Transverse colon (tissue), 4 donors: ENCODE measurements at places on chromosomes 4 and X. TPM values are rescaled to one million over a fixed set of nuclear protein-coding genes. Genes with fewer than 3 reads are reported as not detected.

DNA sequence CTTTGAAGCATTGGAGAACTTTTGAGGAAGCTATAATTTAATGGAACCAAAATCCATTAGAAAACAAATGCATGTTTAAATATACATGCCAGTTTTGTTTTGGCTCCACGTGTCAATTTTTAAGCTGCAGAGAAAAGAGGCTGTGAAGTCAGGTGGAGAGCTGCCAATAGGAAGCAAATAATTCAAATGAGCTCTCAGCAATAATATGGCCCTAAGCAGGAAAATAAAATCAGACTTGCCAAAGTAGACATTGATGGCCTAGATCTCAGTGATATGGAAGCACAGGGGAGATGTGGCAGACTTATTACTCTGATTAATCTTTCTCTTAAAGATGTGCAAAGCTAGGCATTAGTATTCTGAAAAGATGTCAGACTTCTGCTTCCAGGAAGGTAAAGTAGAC is 769.8 kb upstream of the NDST4 start:
- no peaks in the 10 kb centered on the region for H3K36me3 ChIP-seq
- H3K27ac ChIP-seq: no peak overlapping the region
- H3K4me3 ChIP-seq: no peak overlapping the region

DNA sequence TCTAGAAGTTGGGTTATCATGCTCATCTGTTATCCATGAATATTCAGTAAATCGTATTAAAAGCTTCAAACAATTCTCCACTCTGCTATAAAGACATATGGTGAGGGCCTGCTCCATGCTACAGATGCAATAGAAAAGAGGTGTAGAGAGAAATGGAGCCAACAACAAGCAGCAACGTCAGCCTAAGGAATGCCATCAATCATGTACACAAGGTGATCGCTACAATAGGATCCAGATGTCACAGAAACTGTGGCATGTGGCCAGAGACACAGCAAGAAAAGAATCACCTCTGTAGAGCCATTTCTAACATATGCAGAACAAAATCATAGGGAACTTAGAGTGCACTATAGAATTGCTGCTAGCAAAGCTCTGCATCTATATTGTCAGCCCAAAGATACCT is 1188.1 kb downstream of the PCDH7 start:
- no peak for DNase-seq
- no peak overlapping the region for H3K27ac ChIP-seq
- no peaks in the 10 kb centered on the region for H3K36me3 ChIP-seq
- no peak overlapping the region for H3K4me3 ChIP-seq

DNA sequence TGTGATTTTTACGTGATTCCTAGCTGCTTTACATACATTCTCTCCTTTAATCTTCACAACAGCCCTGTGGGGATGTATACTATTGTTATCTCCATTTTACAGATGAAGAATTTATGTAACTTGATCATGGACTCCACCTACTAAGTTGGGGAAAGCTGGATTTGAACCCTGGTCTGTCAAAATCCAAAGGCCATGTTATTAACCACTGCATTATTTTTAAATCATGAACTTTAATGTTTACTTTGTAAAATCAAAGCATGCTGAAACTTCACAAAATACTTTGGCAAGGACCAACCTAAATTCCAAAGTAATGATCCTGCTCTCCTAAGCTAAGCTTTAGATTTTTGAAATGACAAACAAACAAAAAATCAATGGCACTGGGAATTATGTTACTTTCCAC is 26.1 kb downstream of the FAM47E start:
- no peaks in the 10 kb centered on the region for H3K36me3 ChIP-seq
- H3K27me3 ChIP-seq: no peaks in the 10 kb centered on the region
- no peak overlapping the region for H3K27ac ChIP-seq

DNA sequence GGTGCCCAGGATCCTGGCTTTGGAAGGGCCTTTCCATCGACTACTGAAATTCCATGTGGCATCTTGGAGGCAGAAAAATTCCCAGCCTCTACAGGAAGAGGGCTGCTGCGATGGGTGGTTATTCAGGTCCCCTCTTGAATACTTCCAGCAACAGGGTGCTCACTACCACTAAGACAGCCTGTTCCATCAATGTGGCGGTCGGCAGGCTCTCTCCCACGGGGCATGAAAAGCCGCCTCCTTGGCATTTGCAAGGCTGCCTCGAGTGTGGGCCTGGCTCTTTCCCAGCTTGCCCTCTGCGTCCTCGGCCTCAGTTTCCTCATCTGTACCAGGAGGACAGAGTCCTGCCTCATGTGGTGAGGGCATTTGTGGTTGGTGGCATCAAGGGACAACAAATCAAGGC is 62.4 kb downstream of the ADRA2C start:
- peaks cover 4% of the 10 kb centered on the region for H3K27me3 ChIP-seq
- H3K27ac ChIP-seq: no peak overlapping the region
- H3K36me3 ChIP-seq: no peaks in the 10 kb centered on the region

Gene SPANXC
- not detected for total RNA-seq

Gene DIAPH2
- 61.0 TPM for total RNA-seq

Gene EXOSC9
- total RNA-seq: 35.2 TPM

GRCh38 chrX:73563738-73564068 is 706 bp downstream of the CHIC1 start:
- H3K4me3 ChIP-seq: peak overlapping the region; percentile 47
- H3K4me1 ChIP-seq: no peaks in the 10 kb centered on the region
- DNase-seq: no peak
- H3K36me3 ChIP-seq: no peaks in the 10 kb centered on the region

Gene SLC6A8
- total RNA-seq: 61.1 TPM

Gene GPR78
- not detected for total RNA-seq

DNA sequence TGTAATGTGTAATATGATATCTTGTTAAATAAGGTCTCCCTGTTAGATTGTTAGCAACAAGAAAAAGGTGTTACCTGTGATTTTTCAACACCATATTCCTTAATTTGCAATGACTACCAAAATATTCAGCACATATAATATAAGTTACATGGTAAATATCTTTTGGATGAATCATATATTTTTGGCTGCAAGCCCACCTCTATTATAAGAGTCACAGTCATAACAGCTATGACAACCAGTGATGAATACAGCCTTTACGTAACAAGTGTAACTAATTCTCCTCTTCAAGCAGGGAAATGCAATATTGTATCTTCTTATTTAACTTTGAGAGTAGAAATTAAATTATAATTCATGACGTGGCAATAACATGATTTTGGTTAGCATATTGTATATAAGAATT is 187.0 kb downstream of the NLGN4X start:
- H3K4me1 ChIP-seq: no peaks in the 10 kb centered on the region
- no peak for DNase-seq
- no peaks in the 10 kb centered on the region for H3K36me3 ChIP-seq
- H3K27me3 ChIP-seq: no peaks in the 10 kb centered on the region
- no peak overlapping the region for H3K4me3 ChIP-seq

DNA sequence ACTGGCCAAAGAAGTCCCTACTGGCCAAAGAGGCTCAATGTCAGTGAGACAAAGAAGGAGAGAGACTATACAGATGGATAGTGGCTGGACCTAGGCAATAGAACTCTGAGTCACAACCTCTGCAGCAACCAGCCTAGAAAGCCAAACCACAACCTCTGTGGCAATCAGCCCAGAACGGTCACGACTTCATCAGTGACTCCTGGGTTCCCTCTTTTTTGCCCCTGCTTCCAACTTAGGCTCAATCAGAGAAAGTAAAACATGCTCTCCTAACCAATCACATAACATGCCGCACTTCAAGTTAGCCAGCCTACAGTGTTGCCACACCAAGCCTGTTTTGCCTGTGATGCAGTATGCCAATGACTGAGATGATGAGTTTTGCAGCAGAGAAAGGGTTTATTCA is 203.4 kb downstream of the ANAPC10 start:
- DNase-seq: peak; percentile 10
- H3K27me3 ChIP-seq: no peaks in the 10 kb centered on the region
- H3K36me3 ChIP-seq: no peaks in the 10 kb centered on the region
- H3K4me1 ChIP-seq: no peaks in the 10 kb centered on the region
- no peak overlapping the region for H3K4me3 ChIP-seq

Gene GC
- total RNA-seq: not detected

DNA sequence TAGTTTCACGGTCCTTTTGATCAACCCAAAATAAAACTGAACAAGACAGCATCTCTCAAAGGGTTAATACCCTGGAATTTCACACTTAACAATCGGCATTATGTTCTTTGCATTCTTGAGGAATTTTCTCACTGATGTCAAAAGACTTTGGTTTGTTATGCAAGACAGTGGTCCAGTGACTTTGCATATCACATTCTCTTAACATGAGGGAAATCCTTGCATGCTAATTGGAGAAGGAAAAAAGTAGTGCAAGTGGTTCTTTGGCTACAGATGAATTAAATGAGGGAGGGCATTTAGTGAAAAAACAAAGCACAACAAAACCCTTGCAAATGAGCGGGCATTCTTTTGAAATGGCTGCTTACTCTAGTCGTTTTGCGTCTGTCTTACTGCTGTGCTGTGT is 105.1 kb upstream of the LIMCH1 start:
- no peaks in the 10 kb centered on the region for H3K27me3 ChIP-seq
- DNase-seq: no peak
- H3K27ac ChIP-seq: no peak overlapping the region
- H3K4me3 ChIP-seq: no peak overlapping the region
- H3K4me1 ChIP-seq: peaks cover 9% of the 10 kb centered on the region

- H3K4me3 ChIP-seq: no peak overlapping the region
- no peaks in the 10 kb centered on the region for H3K27me3 ChIP-seq
- H3K36me3 ChIP-seq: no peaks in the 10 kb centered on the region
- H3K4me1 ChIP-seq: no peaks in the 10 kb centered on the region
- DNase-seq: peak; percentile 57
These were observed 670.3 kb upstream of the FAM241A start for GRCh38 chr4:111475001-111475400.

Gene TMEM35A
- 6.8 TPM for total RNA-seq

DNA sequence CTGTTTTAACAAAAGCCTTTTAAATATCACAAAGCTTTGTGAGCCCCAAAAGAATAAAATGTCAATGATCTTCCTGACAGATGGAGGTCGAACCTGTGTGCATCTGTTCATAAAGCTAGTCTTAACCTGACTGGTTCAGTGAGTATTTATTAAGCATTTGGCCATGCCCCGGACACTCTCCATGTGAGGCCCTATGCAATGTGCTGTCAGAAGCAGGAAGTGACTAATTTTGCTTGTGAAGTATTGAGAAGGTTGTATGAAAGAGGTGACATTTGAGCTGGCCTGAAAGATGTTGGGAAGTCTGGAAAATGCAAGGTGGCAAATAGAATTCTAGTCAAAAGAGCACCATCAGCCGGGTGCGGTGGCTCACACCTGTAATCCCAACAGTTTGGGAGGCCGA is 171.4 kb downstream of the MSL3 start:
- DNase-seq: no peak
- no peak overlapping the region for H3K4me3 ChIP-seq
- no peaks in the 10 kb centered on the region for H3K27me3 ChIP-seq
- H3K27ac ChIP-seq: no peak overlapping the region
- no peaks in the 10 kb centered on the region for H3K4me1 ChIP-seq

GRCh38 chr4:84420608-84421007 is 78.5 kb downstream of the NKX6-1 start:
- H3K27ac ChIP-seq: no peak overlapping the region
- no peaks in the 10 kb centered on the region for H3K27me3 ChIP-seq
- H3K36me3 ChIP-seq: no peaks in the 10 kb centered on the region
- no peak for DNase-seq
- no peak overlapping the region for H3K4me3 ChIP-seq
- H3K4me1 ChIP-seq: peaks cover 6% of the 10 kb centered on the region

Gene SLC34A2
- not detected for total RNA-seq

Gene FAM47A
- total RNA-seq: not detected

Gene PDS5A
- total RNA-seq: 73.7 TPM

Gene NFKB1
- 20.9 TPM for total RNA-seq

- DNase-seq: peak; percentile 20
- no peaks in the 10 kb centered on the region for H3K36me3 ChIP-seq
- H3K4me3 ChIP-seq: peak overlapping the region; percentile 26
- H3K4me1 ChIP-seq: peaks cover 18% of the 10 kb centered on the region
These were observed 75.4 kb downstream of the DCHS2 start for GRCh38 chr4:154416190-154416547.

- H3K27me3 ChIP-seq: peaks cover 21% of the 10 kb centered on the region
- H3K27ac ChIP-seq: no peak overlapping the region
- no peak for DNase-seq
These were observed 18.5 kb downstream of the ADRA2C start for GRCh38 chr4:3784454-3785291.

GRCh38 chr4:146095091-146095690 is 80.3 kb upstream of the LSM6 start:
- peak overlapping the region; percentile 12 for H3K27ac ChIP-seq
- H3K36me3 ChIP-seq: no peaks in the 10 kb centered on the region
- peak; percentile 46 for DNase-seq
- no peaks in the 10 kb centered on the region for H3K27me3 ChIP-seq

- no peak for DNase-seq
- no peaks in the 10 kb centered on the region for H3K36me3 ChIP-seq
- H3K4me1 ChIP-seq: no peaks in the 10 kb centered on the region
- H3K4me3 ChIP-seq: no peak overlapping the region
- no peak overlapping the region for H3K27ac ChIP-seq
These were observed 32.0 kb downstream of the F8 start for GRCh38 chrX:154990496-154990895.
